ENCODE measurements at places on chromosomes 3 and 15.
A peak's percentile ranks its signal among the peaks of the same experiment; 100 is the strongest.

GRCh38 chr3:128301186-128302023 lies 148.1 kb downstream of the EEFSEC start:
- no peak for DNase-seq

DNA sequence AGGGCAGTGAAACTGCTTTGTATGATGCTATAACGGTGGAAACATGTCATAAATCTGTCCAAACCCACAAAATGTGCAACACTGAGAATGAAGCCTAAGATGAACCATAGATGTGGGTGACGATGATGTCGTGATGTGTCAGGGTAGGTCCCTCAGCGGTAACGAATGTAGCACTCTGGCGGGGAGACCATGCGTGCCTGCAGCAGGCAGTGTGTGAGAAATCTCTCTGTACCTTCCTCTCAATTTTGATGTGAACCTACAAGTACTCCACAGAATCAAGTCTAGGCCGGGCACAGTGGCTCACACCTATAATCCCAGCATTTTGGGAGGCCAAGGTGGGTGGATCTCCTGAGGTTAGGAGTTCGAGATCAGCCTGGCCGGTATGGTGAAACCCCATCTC lies 268.2 kb upstream of the LYSMD4 start:
- no peak for DNase-seq

GRCh38 chr3:105139881-105140560 lies 226.7 kb upstream of the ALCAM start:
- DNase-seq: no peak

DNA sequence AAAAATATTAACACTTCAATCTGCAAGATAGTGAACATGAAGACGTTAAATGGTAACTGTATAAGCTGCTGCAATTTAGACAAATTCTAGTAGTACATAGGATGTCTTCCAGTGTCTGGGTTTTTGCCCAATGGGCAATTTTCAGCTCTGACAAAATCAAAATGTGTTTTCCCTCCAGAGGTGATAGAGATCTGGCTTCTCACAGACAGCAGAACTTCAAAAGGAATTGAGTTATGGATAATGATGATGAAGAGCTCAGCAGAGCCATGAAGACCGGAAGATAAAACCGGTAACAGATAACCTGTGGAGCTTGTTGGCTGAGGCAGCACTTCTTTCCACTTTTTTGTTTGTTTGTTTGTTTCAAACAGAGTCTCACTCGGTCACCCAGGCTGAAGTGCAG lies 89.4 kb upstream of the NTRK3 start:
- DNase-seq: no peak

DNA sequence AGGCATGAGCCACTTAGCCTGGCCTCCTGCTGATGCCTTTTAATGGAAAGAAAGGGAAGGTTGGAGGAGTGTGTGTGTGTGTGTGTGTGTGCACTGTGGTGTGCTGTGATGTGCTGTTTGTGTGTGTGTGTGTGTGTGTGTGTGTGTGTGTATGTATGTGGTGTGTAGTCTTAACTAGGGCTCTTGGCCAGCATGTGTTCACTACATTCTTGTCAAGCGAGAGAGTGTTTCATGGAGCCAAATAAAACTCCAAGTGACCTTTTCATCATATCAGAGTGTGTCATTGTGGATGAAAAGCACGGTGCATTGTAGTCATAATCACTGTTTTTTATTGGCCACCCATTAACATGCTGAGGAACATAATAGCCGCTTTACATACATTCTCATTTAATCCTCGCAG lies 30.8 kb upstream of the BHLHE40 start:
- DNase-seq: no peak

- DNase-seq: no peak
Observed at GRCh38 chr3:110533089-110533488, 538.5 kb upstream of the NECTIN3 start.

DNA sequence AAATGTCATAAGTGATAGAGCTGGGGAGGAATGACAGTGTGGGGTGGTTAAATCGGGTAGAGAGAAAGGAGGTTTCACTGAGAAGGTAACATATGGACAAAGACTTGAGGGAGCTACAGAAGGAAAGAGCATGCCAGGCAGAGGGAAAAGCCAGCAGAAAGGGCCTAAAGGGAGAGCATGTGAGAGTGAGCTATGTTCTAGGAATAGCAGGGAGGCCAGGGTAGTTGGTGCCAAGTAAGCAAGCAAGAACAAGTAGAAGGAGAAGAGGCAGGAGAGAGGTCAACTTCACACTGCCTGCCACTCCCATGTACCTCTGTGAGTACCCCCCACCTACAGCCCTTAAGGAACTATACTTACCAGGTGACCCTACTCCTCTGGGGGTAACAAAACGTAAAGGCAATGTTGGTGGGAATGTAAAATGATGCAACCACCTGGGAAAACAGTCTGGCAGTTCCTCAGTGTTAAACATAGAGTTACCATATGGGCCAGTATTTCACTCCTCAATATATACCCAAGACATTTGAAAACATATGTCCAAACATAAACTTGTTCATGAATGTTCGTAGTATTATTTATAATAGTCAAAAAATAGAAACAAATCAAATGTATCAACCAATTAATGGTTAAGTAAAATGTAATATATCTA lies 67.6 kb downstream of the SFMBT1 start:
- no peak for DNase-seq

- no peak for DNase-seq
Observed at GRCh38 chr15:58454950-58455401, 23.2 kb downstream of the LIPC start.

- DNase-seq: no peak
Observed at GRCh38 chr3:54337846-54338245, 215.5 kb downstream of the CACNA2D3 start.

DNA sequence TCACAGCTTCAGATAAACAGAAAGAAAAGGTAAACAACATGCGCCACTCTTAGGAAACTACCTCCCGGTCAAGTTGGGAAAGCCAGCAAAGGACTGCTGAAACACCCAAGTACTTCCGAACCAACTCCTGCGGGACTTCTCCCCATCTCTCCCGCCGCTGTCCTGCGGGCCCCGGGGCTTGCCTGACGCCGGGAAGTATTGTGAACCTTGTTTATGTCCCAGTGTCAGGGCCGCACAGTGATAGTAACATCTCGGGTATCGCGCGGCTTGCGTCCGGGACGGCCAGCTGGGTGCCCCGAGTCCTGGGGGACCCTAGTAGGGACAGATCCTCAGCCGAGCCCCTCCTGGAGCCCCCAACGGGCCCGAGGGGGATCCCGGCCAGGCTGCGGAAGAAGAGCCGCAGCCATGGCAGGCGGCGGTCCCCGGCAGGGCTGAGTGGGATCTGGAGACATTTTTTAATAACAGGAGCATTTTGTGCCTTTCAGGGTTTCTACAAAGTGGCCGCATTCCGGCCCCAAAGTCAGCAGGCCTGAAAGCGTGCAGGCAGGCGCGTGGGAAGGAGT lies 756 bp downstream of the CLPX start:
- peak; percentile 61 for DNase-seq

DNA sequence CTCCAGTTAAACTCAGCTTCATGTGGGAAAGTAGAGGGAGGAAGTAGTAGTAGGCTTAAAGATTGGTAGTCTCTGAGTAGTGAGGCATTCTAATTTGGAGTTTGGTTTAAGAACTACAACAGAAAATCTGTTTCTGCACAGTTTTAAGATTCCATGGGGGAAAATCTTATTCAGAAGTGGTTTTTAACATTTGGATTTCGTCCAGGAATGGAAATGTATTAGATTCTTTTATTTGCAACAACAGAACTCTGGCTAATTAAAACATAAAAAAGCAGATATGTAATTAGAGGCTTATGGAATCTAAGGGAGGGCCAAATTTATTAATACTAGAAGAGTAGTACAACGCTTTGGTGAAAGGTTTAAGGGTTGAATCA lies 36.0 kb downstream of the NECTIN3 start:
- no peak for DNase-seq

DNA sequence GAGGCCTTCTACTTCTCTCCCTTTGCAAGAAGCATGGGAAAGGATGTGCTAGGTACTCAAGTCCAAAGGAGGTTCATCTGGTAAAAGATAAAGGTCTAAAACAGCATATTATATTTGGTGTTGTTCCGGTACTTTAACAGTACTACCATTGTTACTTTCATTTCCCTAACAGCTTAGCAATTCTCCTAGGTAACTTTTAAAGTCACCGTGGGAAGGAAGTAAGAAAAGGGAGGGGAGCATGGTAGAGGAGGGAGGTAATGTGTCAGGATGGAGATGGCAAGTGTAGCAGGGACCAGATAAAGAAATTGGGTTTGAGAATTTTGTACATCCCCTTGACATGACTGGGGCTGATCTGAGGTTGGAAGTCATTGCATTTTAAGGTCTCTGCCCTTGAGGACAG lies 89.4 kb upstream of the SKOR1 start:
- no peak for DNase-seq

DNA sequence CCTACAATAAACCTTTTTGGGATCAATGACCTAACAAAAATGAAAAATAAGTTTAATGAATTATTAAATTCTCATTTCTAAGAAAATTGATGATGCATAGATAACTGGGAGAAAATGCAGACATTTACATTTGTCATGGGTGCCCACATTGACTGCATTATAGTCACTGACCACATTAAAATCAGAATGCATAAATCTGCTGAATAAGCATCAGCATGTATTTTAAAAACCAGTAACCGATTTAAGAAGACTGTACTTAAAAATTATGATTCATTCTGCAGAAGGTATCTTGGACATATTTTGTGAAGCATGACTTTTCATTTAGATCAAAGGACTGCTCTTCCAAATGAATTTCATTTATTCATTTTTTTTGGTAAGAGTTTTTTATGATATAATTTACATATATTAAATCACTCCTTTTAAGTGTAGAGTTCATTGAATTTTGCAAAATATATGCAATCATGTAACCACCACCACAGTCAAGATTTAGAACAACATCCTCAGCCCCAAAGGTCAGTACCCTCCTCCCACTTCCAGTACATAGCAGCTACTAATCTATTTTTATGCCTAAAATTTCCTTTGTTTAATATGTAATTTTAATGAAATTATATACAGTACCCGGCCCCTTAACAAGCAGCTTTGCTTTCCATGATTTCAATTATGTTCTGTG lies 11.8 kb downstream of the KCNH8 start:
- no peak for DNase-seq

DNA sequence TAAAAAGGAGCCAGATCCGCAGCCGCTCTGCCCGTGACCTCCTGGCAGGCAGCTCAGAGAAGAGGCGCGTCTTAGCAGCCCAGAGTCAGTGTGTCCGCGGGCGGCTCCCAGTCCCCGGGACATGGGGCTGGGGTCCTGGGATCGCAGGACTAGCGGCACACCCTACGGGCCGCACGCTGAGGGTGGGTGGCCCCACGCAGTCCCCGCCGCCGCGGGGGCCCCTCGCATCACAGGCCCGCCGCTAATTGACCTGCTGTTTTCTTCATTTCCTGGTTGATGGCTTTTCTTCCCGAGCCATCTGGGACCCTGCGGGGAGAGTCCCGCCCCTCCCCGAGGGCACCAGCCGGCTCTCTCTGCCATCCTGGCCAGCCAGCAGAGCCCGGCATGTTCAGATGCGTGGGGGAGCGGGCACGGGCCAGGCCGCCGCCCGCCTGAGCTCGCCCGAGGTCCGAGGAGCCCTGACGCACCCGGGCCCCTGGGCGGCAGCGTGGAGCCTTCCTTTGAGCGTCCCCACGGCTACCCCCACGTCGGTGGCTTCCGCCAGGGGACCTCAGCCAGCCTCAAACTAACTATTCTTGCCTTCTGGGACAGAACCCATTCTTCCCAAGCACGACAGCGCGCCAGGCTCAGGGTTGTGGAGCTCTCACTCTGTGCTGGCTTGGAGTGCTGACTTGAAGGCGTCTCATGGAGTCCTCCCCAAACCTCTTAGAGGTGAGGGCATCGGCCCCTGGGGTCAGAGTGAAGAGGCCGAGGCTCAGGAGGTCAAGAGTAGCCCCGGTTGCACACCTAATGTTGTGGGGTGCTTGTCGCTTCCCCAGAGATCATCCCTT lies 34.6 kb upstream of the CACNA2D3 start:
- no peak for DNase-seq

- DNase-seq: no peak
Observed at GRCh38 chr3:72449551-72449950, 398.7 kb downstream of the SHQ1 start.

DNA sequence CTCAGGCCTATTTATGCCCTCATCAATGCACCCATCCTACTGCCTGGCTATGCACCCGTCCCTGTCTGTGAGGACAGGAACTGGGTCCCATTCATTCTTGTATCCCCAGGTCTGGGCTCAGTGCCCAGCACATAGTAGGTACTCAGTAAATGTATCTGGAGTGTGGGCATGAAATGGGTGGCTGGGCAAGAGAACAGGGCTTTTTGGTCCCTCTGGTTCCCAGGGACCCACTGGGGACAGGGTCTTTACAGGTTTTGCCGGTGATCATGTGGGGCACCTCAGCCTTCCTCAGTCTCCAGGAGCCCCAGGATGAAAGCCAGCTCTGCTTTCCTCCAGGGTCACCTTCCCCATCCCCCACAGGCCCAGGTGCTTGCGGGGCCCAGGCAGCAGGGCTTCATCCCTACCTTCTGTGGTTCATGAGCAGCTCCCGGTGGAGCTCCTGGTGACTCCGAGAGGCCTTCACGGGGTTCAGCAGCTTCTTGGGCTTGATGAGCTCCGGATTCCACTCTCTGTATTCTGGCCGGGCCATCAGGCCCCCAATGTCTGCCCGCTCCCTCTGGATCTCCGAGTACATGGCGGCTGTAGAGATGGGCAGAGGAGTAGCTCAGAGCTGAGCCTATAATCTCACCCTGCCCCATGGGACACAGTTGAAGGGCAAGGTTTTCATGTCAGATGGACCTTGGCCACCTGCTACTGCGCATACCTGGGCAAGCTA lies 7.7 kb downstream of the FAM107A start:
- no peak for DNase-seq

DNA sequence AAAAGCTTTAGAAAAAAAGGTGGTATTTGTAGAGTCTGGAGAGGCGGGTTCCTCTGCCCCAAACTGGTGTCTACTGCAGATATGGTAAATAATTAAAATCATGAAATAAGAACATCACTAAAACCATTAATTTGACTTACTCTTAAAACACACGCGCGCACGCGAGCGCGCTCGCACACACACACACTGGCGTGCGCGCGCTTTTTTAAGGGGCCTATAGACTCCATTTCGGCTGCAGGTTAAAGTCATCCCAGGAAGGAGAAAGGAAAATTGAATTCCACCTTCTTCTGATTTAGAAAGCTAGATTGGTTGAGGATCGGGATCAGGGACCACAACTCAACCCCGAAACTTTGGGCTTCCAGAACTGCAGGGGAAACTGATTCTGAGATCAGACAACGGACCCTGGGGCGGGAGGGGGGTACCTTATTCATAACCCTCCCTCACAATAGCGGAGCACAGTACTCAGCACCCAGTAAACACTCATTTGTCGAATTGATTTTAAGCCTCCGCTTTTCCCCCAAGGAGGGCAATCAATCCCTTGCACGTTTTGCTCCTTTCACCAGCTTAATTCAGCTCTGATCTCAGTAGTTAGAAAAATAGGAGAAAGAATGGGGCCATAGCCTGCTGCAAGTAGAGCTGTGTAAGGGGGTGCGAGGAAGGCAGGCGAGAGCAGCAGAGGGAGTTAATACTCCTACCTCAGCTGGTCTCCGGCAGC lies 509 bp upstream of the LRRC3B start:
- DNase-seq: no peak

GRCh38 chr15:31525988-31526665 lies 199.5 kb downstream of the KLF13 start:
- no peak for DNase-seq

- peak; percentile 25 for DNase-seq
Observed at GRCh38 chr3:17258823-17259436, 374.2 kb downstream of the PLCL2 start.

All from activated naive CD4-positive, alpha-beta T cell treated with anti-CD3 and anti-CD28 coated beads, Interleukin-2, amount 10 ng/mL, durations not matched to agents 7 days and 5 days (primary cell).